ENCODE measurements at places on chromosomes 2 and 18.

DNA sequence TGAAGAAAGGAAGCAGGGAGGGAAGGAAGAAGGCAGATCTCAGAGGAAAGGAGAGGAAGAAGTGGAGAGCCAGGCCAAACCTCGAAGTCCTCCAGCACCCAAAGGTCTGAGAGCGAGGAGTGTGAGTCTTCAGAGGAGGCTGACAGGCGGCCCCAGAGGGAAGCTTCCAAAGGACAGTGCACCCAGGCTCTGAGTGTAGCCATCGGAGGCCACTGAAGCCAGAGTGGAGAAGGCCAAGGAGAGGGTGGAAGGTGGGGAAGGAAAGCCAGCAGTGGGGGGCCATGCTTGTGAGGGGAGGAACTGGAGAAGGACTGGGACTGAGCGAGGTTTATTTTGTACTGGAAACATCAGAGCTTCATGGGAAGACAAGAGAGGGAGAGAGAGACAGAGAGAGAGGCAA lies 6.0 kb downstream of the ATP6V1B1 start:
- DNase-seq = no peak

DNA sequence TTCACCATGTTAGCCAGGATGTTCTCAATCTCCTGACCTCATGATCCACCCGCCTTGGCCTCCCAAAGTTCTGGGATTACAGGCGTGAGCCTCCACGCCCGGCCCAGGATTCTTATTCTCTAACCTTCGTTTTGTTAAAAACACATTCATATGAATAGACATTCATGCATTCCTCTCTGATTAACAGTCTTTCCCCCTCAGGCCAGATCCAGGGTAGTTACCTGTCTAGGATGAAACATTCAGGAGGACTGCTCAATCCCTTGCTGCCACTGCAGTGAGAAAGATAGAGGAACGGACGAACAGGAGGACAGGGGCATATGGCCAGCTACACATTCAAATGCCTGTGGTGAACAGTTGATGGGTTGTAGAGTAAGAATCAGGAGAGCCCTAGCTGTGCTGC lies 39.6 kb upstream of the EPC2 start:
- no peak for DNase-seq

DNA sequence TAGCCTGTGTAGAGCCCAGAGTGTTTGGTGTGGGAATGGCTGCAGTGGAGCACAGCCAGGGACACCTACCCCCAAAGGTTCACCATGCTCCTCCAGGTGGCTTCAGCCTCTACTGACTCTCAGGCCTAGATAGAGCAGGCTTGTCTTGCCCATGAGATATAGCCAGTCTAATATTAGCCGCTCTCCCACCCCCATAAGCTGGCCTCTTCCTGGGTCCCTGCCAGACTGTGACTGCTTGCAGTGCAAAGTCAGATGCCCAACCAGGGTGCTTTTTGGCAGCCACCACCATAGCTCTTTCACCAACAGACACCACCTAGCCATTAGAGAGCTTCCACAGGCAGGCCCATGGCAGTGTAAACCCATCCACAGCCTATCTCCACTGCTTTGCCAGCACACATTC lies 405.3 kb downstream of the MBD2 start:
- no peak for DNase-seq

GRCh38 chr2:143833015-143833660 lies 686.8 kb downstream of the ZEB2 start:
- no peak for DNase-seq

- peak; percentile 13 for DNase-seq
These were observed 11.6 kb downstream of the RAMP1 start for GRCh38 chr2:237870754-237871651.

DNA sequence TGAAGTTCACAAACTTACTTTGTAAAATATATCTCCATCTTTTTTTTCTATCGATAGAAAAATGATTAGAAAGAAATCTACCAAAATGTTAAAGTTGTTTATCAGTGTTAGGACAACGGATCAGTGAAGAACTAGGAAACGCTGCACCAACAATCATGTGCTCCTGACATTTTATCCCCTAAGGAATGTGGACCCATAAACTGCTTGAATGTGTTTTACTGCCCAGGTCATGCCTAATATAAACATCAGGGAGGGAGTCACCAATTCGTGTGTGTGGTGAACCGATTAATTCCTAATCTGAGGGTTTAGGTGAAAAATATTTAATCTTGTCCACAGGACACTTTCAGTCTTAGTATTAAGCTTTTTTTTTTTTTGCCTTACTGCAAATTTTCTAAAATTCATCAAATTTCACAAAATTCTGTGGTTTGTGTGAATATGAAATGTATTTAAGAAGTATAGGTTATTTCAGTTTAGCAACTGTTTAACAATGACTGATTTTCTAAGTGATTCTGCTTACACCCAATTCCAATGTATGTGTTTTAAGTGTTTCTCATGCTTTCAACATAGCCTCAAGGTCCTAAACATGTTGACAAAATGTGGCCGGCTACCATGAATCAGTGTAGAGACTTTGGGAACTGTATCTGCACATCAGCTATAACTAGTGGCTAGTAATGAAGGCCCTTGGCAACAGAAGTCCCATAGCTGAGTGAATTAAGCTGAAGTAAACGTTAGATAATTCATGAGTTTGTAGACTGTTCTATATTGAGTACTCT lies 11.1 kb upstream of the KIDINS220 start:
- DNase-seq = no peak

GRCh38 chr2:206324869-206325268 lies 50.4 kb downstream of the ZDBF2 start:
- no peak for DNase-seq

- DNase-seq = no peak
These were observed 71.0 kb downstream of the TMEM182 start for GRCh38 chr2:102832789-102833188.

DNA sequence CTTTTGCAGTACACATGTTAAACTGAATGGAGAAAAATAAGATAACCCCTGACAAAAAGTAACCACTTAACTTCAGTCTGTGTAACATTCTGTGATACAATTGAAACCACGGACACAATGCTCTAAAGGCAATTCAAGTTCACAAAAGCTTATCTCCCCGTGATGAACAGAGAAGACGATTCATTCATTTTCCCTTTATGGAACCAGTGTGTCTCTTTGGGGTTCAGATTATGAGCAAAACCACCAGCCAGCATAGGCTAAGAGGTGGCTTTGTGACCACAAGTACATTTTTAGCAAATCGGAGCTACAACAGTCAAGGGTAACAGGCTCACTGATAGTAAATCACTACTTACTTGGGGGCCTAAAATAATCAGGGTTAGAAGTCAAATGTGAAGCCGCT lies 120.6 kb upstream of the SMAD7 start:
- DNase-seq = no peak

GRCh38 chr2:74585406-74586185 lies 31.1 kb downstream of the DOK1 start:
- DNase-seq = no peak

DNA sequence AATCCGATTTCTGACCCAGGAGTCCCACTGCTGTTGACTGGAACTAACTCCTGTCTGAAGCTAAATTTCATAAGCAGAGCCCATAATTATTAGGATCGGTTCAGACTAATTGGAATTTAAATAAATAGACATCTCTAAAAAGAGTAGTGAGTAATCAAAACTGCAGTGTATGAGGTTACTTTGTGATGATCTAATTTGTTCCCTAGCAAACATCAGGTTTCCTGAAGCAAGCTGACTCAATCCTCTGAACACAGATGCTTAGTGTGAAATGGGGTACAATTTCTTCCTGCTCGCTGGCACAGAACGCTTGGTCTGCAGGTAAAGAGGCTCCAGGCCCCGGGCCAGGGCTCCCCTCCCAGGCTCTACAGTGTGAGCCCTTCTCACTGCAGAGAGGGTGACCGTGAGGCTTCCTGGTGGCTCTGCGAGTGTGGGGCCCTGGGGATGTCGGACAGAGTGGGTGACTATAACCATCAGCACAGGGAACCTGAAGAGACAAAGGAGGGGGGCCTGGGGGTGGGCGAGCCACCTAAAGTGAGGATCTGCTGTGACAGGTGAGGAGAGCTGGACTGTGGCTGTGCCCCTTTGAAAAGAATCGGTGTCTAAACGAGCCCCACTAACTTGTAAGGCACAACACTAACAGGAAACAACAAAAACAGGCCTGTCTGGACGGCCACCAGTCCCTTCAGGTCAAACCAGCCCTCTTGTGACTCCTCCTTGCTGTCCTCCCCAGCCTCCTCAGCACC lies 20.2 kb downstream of the CHST10 start:
- DNase-seq = no peak

DNA sequence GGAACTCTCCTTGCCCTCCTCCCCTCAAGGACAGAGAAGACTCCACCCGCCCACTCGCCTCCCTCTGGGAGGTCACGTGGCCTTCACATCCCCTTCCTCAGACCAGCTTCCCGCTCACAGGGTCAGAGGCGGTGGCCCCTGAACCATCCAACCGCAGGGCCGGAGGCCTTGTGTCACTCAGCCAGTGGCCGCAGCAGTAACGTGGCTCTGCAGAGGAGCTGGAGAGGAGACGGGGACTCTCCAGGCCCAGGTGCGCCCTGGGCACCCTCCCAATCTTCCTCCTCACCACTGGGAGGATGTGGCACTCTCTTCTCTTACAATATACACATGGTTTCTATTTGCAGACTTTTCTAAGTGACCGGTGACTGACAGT lies 161.7 kb downstream of the TWIST2 start:
- DNase-seq = no peak

- DNase-seq = no peak
These were observed 324.7 kb downstream of the NRXN1 start for GRCh38 chr2:50707196-50707595.

DNA sequence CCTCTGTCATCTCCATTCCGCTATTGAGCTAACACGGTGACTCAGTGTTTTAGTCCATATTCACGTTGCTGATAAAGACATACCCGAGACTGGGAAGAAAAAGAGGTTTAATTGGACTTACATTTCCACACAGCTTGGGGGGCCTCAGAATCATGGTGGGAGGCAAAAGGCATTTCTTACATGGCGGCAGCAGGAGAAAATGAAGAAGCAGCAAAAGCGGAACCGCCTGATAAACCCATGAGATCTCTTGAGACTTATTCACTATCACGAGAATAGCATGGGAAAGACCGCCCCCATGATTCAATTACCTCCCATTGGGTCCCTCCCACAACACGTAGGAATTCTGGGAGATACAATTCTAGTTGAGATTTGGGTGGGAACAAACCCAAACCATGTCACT lies 22.6 kb upstream of the CXXC1 start:
- no peak for DNase-seq

DNA sequence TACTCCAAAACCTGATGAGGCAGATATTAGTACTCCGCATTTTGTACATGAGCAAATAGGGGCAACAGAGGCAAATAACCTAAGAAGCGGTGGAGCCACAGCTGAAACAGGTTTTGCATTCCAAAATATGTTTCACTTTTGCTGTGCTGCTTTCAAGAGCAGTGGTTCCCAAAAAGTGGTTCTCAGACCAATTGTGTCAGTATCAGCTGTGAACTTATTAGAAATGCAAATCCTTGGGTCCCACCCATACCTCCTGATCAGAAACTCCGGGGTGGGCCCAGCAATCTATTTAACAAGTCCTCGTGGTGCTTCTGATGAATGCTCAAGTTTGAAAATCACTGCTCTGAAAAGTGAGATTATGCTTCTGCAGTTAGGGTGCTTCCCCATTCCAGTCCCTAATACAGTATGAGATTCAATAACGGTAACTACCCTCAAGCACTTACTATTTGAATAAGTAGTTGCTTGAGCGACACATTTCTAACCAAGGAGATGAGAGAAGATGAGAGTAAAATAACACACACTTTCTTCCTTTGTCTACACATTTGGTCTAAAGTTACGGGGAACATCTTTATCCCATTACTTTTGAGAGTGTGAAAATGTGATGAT lies 17.8 kb upstream of the TCF4 start:
- no peak for DNase-seq

GRCh38 chr2:46634905-46635304 lies 155.5 kb downstream of the TMEM247 start:
- no peak for DNase-seq

GRCh38 chr2:222284466-222284865 lies 14.3 kb downstream of the PAX3 start:
- DNase-seq = no peak

- no peak for DNase-seq
These were observed 65.0 kb upstream of the TSPYL6 start for GRCh38 chr2:54321047-54321446.

GRCh38 chr2:162007447-162008040 lies 66.5 kb downstream of the DPP4 start:
- no peak for DNase-seq

GRCh38 chr2:237688081-237688480 lies 60.7 kb downstream of the LRRFIP1 start:
- DNase-seq = no peak

- DNase-seq = no peak
These were observed 241.4 kb downstream of the NCKAP5 start for GRCh38 chr2:133326652-133327397.

GRCh38 chr2:205593891-205594290 lies 88.4 kb upstream of the NRP2 start:
- DNase-seq = no peak

- DNase-seq = no peak
These were observed 184.8 kb upstream of the VWC2L start for GRCh38 chr2:214226061-214226460.

DNA sequence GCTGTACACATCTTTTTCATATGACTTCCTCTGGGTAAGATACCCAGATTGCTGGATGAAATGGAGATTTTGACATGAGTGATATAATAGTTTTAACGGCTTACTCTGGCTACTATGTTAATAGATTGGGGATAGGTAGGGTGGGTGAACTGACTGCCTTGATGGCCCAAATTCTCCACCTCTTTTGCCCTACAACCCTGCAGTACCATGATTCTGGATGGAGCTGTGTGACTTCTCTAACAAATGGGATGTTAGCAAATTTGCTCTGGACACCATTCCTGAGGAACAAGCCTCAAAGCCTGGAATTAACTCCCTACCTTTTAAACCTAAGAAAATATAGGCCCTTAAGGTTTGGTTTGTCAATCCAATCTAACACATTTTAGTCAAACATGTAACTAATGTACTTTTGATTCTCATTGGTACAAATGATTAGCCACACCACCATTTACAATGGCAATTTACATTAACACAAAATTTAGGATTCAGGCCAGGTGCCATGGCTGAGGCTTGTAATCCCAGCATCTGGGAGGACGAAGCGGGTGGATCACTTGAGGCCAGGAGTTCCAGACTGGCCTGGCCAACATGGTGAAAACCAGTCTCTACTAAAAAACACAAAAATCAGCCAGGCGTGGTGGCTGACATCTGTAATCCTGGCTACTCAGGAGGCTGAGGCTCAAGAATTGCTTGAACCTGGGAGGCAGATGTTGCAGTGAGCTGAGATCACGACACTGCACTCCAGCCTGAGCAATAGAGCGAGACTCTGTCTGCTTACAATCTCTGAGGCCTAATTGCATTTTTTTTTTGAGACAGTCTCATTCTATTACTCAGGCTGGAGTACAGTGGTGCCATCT lies 12.8 kb downstream of the CLK1 start:
- no peak for DNase-seq

DNA sequence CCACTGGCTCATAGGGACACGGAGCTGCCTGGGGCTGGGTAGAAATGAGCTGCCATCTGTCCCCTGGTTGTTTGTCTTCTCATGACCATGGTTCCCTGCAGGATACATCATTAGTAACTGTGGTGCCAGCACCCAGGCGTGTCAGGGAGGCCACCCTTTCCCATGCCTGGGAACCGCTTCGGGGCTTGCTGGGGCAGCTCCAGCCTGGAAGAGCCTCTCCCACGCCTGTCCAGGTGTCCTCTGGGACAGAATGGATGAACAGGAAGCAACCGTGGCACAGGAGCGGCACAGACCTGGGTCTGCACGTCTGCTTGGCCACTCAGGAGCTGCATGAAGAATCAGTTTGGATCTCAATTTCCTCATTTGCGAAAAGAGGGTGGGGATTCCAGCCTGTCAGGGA lies 34.8 kb downstream of the SDC1 start:
- DNase-seq = no peak
